ENCODE measurements at places on chromosomes 12 and 14.

- DNase-seq, result peak; percentile 16
Observed at GRCh38 chr14:35533357-35534207, at the start of gene INSM2. INSM2 (plus strand) TSS chr14:35534164; CDS start chr14:35534253, 89 bp downstream.

DNA sequence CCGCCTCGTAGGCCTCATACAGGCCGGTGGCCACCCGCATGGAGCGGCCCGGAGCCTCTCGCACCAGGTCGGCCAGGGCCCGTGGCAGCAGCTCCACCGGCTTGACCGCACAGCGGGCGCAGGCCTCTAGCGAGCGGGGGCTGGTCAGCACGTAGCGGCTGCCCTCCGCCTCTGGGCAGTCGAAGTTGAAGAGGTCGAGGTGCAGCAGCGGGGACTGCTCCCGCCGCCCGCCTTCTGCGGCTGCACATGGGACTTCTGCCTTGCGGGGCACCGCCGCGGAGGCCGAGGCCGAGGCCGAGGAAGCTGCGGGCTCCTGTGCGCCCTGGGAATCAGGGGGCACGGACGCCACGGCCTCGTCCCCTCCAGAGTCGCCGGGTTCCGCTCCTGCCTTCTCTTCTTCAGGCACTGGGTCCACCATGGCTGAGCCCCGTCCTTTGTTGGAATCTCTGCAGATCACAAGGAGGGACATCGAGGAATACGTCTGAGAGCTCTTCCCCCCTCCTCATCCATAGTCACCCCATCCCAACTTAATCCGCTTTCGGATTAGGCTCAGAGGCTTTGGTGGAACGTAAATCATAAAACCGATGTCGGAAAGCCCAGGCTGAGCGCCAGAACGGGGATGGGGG lies 1.4 kb downstream of the CCDC177 start:
- no peak for DNase-seq

- no peak for DNase-seq
Observed at GRCh38 chr12:111064154-111064553, 143.8 kb upstream of the MYL2 start.

- no peak for DNase-seq
Observed at GRCh38 chr14:53147893-53148292, 5.2 kb downstream of the DDHD1 start.

DNA sequence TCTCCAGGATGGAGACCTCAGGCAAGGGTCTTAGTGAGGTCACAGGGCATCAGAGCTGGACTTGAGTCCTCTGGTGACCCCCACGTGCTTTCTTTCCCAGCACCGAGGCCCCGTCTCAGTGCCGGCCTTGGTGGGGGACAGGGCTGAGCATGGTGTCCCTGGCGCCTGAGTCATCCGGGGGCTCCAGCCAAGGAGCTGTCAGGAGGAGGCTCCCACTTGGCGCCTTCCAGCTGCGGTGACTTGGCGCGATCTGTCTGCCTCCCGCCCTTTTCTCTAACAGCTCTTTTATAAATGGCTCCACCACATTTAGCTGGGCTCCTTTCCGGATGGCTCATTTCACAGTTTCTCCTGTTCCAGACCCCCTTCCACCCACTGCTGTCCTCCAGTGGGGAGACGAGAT lies 60.4 kb downstream of the PRMT8 start:
- no peak for DNase-seq

DNA sequence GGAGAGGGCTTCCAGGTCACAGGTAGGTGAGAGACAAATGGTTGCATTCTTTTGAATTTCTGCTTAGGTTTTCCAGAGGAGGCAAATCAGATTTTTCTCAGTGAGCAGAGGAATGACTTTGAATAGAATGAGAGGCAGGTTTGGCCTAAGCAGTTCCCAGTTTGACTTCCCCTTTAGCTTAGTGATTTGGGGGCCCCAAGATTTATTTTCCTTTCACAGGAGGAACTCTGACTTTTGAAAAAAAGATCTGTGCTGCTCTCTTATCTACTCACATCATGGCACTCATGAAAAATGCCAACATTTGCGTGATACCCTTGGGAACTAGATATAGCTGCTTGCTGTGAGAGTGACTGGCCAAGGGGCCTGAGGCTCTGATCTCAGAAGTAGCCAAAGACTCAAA lies 58.0 kb upstream of the EVL start:
- no peak for DNase-seq

GRCh38 chr14:39582028-39582654 lies 149.9 kb upstream of the FBXO33 start:
- no peak for DNase-seq

- DNase-seq, result peak; percentile 81
Observed at GRCh38 chr14:75126679-75127473, at the start of gene NEK9. NEK9 (minus strand) TSS chr14:75127048; CDS start chr14:75126921, 127 bp downstream.

DNA sequence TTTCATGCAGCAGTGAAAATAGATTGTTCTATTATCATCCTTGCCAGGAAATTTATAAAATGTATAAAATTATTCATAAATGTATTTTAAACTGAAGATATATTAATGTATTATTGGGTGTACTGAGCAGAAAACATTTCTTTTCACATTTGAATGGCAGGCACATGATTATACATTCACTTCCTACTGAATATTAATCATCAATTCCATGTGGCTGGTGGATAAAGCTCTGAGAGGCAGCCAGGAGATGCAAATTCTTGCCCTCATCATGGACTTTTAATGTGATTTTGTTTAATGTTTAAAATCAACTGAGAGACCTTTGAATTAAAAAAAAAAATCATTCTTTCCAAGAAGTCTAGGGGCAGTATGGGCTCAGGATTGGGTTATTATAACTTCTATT lies 40.8 kb downstream of the ANO6 start:
- DNase-seq, result no peak
